Frontal cortex (tissue), 4 donors: ENCODE measurements at places on chromosomes 5 and 9. TPM values are rescaled to one million over a fixed set of nuclear protein-coding genes. Genes with fewer than 3 reads are reported as not detected.

The GABRA1 gene
- 29.8 TPM for total RNA-seq

The SHROOM1 gene
- 0.82 TPM for total RNA-seq

The TMEFF1 gene
- total RNA-seq: 53.0 TPM

The NR2F1 gene
- 53.8 TPM for total RNA-seq

The ARHGEF39 gene
- total RNA-seq: 0.41 TPM

The CDH18 gene
- 17.5 TPM for total RNA-seq

The MCTP1 gene
- 48.5 TPM for total RNA-seq

The WWC1 gene
- 78.3 TPM for total RNA-seq

The ASS1 gene
- 16.7 TPM for total RNA-seq

The SPATA31C1 gene
- not detected for total RNA-seq

The GPR150 gene
- not detected for total RNA-seq

The ANKRD34B gene
- 0.41 TPM for total RNA-seq

The PKD2L2 gene
- total RNA-seq: not detected

The LRRC19 gene
- not detected for total RNA-seq

The KIAA1191 gene
- 111 TPM for total RNA-seq

The SLC6A19 gene
- not detected for total RNA-seq

The NPDC1 gene
- 16.3 TPM for total RNA-seq

The PTPRD gene
- total RNA-seq: 191 TPM

The RNF20 gene
- total RNA-seq: 34.6 TPM

The HBEGF gene
- total RNA-seq: 12.6 TPM

The TAF11L12 gene
- not detected for total RNA-seq

The INSL6 gene
- total RNA-seq: not detected

The C1QTNF2 gene
- 2.0 TPM for total RNA-seq

The NOTCH1 gene
- 15.9 TPM for total RNA-seq

The PCDHB15 gene
- 18.3 TPM for total RNA-seq

The QRFP gene
- total RNA-seq: under 0.01 TPM

The GFRA3 gene
- total RNA-seq: not detected

The ANKRD33B gene
- 1.6 TPM for total RNA-seq

The OR1K1 gene
- total RNA-seq: not detected

The LVRN gene
- total RNA-seq: 1.6 TPM

The WNK2 gene
- 12.6 TPM for total RNA-seq

The OR2S2 gene
- total RNA-seq: not detected

The MUSK gene
- total RNA-seq: under 0.01 TPM

The NCS1 gene
- total RNA-seq: 229 TPM

The ADAMTSL2 gene
- 2.4 TPM for total RNA-seq

The PSAT1 gene
- 17.1 TPM for total RNA-seq

The SMIM3 gene
- total RNA-seq: 2.4 TPM

The SLC6A7 gene
- 2.9 TPM for total RNA-seq
